Glomerular endothelial cell (primary cell): ENCODE measurements at places on chromosomes 11 and 22. TPM values are rescaled to one million over a fixed set of nuclear protein-coding genes. Genes with fewer than 3 reads are reported as not detected.

The DTX4 gene
- 1.2 and 1.8 TPM in 2 replicates for total RNA-seq

The HSPB2 gene
- total RNA-seq = 0.10 TPM in 1 of 2 replicates, not detected in the other

The CDC42EP2 gene
- total RNA-seq = 48.0 and 56.5 TPM in 2 replicates

The C11orf97 gene
- not detected in 2 replicates for total RNA-seq

The CD248 gene
- 1.1 and 2.1 TPM in 2 replicates for total RNA-seq
